NCI-H187 treated with DMSO at 0.1 percent for 48 hours (cell line): ENCODE measurements at places on chromosomes 4 and X.

DNA sequence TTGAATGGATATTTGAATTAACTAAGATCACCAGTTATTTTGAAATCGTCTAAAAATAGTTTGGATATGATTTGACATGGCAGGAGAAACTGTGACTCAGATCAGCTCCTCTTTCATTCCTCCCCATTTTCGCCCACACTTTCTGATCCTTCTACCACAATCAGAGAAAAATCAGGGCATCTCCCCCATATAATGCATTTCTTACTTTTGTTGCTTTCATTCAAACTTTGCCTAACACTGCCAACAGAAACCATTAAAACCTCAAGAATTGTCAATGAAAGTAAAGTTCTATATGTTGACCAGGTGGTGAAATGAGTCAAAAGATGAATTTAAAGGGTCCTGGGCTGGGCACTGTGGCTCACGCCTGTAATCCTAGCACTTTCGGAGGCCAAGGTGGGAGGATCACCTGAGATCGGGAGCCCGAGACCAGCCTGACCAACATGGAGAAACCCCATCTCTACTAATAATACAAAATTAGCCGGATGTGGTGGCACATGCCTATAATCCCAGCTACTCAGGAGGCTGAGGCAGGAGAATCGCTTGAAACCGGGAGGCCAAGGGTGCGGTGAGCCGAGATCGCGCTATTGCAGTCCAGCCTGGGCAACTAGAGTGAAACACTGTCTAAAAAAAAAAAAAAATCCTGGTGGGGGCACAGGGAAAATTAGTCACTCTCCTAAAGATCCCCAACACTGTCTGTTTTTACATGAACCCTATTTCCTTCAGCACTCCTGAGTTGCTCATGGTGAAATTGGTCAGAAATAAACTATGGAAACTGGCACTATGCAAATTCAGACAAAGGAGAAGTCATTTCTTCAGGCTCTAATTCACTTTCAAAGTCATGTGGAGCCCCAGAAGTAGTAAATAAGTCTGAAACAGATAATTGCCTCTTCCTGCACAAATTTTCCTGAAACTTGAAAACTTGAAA is 122.8 kb upstream of the NOCT start:
- no peak for DNase-seq

GRCh38 chr4:5357870-5358269 is 306.6 kb downstream of the STK32B start:
- no peak for DNase-seq

DNA sequence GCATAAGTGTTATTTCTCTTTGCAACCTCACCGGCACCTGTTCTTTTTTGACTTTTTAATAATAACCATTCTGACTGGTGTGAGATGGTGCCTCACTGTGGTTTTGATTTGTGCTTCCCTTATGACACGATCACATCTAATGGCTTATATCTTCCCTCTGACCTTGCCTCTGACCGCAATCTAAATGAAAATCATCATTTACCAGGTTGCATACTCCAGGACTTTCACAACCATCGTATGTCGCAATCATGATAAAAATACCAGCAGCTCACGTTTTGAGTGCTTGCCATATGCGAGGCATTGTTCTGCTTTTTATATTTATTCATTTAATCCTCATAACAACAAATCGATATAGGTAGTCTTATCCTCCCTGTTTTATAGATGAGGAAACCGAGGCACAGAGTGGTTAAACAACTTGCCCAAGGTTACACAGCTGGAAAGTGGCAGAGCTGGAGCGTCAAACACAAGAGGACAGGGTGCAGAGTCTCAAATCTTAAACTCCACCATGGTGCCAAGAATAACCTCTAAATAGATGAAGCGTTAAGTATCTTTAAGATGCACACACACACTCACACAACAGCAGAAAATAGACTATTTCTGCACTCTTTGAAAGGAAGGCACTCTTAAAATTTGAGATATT is 102.2 kb downstream of the SEL1L3 start:
- DNase-seq = no peak

DNA sequence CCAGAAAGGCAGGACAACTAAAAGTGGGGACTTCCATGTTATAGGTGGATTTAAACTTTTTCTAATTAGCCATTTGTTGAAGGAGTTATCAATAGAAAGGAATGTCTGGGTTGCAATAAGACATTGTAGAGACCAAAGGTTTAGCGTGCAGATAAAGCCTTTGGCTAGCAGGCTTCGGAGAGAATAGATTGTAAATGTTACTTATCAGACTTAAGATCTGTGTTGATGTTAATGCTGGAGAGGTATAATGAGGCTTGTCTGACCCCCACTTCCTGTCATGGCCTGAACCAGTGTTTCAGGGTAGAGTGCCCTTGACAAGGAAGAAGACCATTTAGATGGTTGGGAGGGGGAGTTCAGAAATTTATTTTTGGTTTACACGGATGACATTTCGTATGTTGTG is 67.1 kb upstream of the SPIN4 start:
- DNase-seq = no peak

DNA sequence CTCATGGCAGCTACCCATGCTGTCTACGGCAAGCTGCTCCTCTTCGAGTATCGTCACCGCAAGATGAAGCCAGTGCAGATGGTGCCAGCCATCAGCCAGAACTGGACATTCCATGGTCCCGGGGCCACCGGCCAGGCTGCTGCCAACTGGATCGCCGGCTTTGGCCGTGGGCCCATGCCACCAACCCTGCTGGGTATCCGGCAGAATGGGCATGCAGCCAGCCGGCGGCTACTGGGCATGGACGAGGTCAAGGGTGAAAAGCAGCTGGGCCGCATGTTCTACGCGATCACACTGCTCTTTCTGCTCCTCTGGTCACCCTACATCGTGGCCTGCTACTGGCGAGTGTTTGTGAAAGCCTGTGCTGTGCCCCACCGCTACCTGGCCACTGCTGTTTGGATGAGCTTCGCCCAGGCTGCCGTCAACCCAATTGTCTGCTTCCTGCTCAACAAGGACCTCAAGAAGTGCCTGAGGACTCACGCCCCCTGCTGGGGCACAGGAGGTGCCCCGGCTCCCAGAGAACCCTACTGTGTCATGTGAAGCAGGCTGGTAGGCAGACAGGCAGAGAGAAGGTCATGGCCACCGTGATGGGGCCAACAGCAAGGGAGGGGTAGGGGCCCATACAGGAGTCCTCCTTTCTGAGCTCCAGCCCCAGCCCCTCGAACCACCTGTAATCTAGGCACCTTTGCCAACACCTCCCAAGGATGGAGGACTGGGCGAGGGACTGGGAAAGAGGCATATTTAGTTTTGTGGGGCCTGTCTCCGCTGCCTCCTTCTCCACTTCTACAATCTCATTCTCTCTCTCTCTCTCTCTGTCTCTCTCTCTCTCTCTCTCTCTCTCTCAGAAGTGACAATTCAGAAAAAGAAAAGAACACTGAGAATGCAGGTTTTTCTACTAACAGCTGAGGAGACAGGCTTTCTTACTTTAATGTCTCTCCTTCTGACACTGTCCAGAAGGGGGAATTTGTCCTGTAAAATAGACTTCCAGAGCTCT is 4.7 kb upstream of the TSPYL2 start:
- no peak for DNase-seq

DNA sequence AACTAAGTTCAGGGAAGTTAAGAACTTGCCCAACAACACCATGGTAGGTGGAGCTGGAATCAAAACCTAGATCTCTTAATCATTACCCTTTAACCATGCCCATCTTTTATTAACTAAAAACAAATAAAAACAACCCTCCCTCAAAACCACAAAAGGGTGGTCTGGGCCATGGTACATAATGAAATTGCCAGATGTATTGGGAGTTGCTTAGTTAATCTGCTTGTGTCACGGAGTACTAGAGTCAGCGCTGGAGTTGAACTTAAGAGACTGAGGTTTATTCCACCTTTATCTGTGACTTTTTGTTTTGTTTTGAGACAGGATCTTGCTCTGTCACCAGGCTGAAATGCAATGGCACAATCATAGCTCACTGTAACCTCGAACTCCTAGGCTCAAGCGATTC is 13.3 kb downstream of the LRRC66 start:
- DNase-seq = no peak

DNA sequence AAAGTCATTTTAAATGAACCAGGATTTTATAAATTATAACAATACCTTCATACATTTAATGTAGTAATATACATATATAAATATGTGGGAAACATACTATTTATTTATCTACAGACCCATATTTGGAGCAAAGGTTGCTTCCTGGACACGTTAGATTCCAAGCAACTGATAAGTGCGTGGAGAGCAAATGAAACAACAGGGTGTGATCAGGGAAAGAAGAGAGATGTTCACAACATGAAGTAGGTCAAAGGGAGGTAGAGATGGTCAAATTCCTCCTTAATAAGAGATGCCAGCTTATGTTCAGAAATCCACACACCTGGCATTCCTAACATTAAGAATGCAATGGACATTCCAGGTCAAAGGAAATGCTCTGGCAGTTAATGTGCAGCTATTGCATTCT is 53.1 kb upstream of the HPGD start:
- no peak for DNase-seq

DNA sequence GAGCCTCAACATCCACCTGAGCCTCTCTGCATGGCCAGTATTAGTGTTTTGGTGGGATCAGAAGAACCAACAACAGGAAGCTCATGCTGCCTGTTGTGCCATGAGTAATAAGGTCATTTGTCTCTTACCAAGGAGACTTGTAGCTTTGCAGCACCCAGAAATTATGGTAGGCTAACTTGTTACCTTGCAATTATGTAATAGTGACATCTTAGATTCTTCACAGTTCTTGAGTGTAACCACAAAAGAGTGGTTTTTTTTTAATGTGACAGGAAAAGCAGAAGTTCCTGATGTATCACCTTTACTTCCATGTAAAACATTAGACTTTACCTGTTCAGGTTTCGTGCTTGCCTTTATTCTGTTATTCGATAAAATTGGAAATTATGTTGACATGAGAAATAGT is 263.9 kb upstream of the CXXC4 start:
- DNase-seq = no peak

DNA sequence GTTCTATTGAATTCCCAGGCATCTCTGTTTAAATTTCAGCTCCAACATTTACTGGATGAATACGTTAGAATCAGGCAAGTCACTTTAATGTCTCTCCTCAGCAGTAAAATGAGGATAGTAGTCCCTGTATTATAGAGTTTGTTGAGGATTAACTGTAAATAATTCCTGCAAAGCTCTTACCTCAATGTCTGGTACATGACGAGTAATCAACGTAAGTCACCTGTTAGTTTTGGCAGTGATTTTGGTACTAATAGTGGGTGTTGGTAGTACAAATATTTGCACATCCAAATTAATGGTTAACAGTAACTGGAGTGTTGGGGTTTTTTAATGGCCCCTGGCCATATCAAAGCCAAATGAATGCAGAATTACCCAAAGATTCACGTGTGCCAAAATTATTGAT is 189.8 kb upstream of the GALNT7 start:
- no peak for DNase-seq

DNA sequence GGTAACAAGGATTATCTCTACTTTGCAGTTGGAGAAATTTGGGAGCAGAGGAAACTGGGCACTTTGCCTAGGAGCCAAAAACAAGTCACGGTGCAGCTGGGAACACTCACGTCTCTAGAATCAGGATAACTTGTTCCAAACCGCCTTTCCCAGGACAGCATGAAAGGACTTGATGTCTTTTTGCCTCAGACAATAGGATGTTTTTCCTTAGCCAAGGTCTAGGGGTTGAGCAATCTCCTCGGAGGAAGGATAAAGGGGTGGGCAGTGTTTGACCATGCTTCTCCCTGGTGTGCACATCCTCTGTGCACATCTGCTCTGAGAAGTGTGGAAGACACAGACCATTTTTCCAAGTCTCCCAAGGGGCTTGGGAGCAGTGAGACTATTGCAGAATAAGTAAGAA is 1.7 kb upstream of the SPARCL1 start:
- DNase-seq = no peak

DNA sequence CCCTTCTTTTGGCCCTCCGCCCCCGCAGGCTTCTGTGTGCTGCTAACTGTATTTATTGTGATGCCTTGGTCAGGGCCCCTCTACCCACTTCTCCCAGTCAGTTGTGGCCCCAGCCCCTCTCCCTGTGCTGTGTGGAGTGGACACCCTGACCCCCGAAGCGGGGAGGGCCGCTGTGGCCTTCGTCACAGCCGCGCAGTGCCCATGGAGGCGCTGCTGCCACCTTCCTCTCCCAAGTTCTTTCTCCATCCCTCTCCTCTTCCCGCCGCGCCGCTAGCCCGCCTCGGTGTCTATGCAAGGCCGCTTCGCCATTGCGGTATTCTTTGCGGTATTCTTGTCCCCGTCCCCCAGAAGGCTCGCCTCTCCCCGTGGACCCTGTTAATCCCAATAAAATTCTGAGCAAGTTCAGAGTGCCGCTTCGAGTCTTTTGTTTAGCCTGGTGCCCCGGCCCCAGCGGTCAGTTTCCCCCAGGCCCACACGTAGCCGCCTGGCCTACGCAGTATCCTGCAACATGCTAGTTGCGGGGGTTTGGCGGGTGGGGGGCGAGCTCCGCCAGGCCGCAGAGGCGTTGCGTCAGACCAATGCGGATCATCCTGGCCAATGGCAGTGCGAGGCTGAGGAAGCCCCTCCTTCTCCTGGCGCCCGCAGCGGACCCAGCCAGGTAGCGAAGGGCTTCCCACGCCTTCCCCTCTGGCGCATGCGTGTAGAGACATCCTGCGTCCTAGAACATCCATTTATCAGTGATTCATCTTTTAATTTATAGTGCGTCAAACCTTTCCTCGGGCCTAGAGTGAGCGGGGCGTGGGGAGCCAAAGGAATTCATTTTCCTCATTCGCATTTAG is 5.6 kb upstream of the KANTR start:
- DNase-seq = peak; percentile 6

GRCh38 chr4:113052379-113052951 is 3.0 kb downstream of the ANK2 start:
- DNase-seq = peak; percentile 12

DNA sequence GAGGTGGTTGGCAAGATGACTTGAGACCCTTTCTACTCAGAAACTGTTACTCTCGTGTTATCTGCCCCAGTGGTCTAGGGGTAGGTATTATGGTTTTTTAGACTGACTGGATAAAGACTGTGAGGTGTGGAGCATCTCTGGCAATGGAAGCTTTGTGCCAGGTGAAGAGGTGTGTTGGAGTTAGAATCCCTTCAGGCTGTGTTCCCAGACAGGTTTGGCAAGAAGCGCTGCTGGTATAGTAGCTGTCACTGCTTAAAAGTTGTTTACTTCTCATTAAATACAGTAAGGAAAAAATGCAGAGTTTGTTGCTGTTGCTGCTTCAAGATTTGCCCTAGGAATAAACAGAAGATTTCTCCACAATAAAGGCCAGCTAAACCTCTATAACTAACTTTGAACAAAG is 35.3 kb downstream of the AREG start:
- no peak for DNase-seq

- DNase-seq = no peak
These were observed 24.4 kb upstream of the DYNLT3 start for GRCh38 chrX:37871626-37872302.

GRCh38 chr4:21949073-21949457 is 493 bp upstream of the KCNIP4 start:
- no peak for DNase-seq

DNA sequence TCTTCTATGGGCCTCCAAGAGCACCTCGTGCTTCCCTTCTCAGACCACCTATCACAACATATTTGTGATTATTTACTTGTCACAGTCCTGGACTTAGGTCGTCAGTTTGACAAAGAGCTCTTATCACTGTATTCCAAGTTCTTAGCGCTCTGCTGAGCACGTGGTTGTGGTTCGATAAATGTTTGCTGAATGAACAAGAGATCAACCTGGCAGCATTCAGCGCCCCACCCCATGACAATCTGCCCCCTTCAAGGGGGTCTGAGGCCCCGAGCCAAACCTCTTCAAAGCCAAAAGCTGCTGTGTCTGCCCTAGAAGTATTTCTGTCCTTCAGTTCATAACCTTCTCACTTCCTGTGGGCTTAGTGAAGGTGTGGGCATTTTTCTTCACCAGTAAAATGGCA is 15.0 kb downstream of the RPS4X start:
- DNase-seq = no peak

GRCh38 chr4:17534705-17535104 is 19.7 kb downstream of the CLRN2 start:
- no peak for DNase-seq
